ENCODE measurements at places on chromosomes 12 and 14.

DNA sequence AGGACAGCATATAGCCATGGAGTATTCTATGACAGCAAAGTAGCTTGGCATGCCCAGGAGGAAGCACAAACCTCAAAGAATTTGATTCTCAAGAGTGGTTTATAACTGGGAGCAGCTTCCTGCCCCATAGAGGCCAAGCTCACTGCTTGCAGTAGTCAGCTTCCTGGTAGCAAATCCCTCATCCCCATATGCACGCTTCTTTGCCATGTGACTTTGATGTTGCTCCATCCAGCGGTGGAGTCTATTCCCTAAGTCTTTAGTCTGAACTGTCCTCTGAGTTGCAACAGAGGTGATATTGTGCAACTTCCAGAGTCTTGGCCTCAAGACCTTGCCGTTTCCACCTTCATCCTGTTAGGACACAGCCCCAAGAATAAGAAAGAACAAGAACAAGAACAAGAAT lies 996.8 kb upstream of the TMEM132C start:
- DNase-seq: no peak

DNA sequence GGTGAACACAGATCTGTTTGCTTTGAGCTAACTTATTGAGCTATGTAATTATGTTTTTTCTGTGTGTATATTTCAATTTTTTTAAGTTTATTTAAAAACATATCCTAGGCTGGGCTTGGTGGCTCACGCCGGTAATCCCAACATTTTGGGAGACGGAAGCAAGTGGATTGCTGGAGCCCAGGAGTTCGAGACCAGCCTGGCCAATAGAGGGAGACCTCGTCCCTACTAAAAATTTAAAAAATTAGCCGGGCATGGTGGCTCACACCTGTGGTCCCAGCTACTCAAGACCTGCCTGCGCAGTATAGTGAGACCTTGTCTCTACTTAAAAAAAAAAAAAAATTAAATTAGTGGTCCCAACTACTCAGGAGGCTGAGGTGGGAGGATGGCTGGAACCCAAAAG lies 16.2 kb upstream of the RNASE1 start:
- DNase-seq: no peak

- DNase-seq: peak; percentile 53
These were observed 111.4 kb downstream of the EGLN3 start for GRCh38 chr14:33839193-33840076.

GRCh38 chr14:39857376-39858055 lies 425.3 kb upstream of the FBXO33 start:
- no peak for DNase-seq

DNA sequence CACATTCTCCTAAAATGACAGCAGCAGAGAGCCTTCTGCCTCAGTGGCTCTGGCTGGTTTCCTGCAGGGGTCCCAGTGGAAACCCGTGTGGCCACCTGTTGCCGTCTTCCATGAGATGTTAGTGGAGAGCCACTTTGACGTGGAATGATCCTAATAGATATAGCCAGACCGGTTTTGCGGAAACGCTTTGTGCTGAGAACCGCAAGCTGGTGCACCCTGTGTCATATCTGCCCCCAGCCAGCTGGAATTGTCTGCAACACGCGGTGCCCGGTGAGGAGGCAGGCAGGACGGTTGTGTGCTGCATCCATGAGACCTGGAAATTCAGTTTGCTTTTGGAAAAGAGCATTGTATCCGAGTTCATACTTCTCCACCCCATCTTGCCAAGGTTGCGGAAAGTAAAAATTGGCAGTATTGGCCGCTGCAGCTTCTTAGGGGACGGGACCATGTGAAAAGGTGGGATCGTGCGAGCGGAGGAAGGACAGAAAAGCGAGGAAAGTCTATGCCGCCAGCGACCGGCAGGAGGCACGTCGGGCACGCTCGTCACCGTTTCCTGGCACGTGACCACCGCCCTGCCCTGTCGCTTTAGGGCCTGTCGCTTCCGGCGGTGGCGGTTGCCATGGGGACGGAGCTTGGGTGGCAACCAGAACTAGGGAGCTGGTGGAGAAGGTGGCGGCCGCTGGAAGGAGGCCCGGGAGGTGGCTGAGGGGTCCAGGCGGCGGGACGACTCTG lies at the start of gene CFAP251:
Gene CFAP251 (plus strand): TSS at position 643 of the 729 bp plus-strand sequence. CDS start 2,714 bp downstream, outside the sequence.
- peak; percentile 66 for DNase-seq

DNA sequence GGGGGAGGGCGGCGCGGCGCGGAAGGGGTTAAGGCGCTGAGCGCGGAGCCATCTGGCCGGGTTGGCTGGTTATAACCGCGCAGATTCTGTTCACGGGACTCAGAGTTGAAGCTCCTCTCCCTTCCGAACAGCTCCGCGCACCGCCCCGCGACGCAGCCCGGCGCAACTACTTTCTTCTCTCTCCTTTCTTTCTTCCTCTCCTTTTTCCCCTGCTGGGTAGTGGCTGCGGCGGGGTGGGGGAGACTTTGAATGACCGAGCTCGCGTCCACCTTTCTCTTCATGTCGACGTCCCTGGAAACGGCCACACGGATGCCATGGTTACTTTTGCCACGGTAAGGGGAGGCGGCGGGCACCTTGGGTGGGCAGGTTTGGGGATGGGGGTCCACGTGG lies at the start of gene NTF3:
Gene NTF3 (plus strand): TSS at position 98 of the 390 bp plus-strand sequence. CDS start 217 bp downstream, at position 315.
- no peak for DNase-seq

- DNase-seq: no peak
These were observed 1205.3 kb downstream of the GALC start for GRCh38 chr14:86787717-86788116.

- DNase-seq: no peak
These were observed 61.5 kb upstream of the SINHCAF start for GRCh38 chr12:31387466-31387865.

DNA sequence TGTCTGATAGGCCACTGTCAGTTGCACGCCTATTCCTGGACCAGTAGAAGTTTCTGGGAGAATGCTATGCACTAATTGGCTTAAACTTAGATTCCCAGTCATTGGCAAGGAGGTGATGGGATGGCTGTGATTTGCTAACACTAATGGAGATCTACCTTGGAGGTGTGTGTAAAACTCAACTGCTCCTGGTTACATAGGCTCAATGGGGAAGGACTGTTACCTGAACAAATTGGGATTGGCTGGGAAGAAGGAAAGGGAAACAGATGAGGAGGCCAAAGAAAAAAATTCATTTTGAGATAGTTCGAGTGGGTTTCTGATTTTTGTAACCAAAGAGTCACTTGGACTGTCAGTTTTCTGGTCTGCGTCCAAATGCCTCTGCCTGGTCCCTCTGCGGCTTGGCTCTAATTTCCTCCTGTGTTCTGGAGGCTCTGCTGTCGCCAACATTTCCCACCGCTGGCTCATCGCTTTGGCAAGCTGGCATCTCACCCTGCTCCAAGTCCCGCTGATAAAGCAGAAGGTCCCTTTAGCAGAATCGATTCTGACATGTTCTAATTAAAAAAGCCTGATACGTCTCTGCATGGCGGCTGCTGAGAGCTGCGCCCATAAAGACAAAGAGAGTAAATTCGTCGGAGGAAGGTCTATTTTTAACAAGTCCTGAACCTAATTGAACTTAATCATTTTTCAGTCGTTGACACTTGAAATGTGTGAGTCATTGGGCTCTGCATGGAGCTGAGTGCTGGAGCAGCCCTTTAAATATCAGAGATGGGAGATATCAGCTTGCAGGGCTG lies 2.0 kb upstream of the CCDC63 start:
- DNase-seq: no peak

GRCh38 chr12:26736563-26737486 lies 96.2 kb downstream of the ITPR2 start:
- DNase-seq: no peak

DNA sequence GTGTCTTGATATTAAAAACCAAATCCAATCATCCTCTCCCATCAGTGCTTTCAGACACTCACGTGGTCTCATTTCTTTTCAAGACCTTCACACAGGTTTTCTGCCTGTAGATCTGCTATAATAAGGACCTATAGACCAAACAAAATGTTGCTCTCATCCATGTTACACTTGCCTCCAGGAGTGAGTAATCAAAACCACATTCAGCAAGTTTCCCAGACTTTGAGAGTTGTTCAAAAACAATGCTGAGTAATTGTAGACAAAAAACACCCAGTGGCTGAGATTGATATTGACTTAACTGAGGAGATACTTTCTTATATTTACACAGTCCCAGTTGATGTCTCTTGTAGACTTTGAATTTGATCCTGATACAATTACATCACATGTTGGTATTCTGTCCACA lies 383.1 kb downstream of the TMEM132D start:
- no peak for DNase-seq

DNA sequence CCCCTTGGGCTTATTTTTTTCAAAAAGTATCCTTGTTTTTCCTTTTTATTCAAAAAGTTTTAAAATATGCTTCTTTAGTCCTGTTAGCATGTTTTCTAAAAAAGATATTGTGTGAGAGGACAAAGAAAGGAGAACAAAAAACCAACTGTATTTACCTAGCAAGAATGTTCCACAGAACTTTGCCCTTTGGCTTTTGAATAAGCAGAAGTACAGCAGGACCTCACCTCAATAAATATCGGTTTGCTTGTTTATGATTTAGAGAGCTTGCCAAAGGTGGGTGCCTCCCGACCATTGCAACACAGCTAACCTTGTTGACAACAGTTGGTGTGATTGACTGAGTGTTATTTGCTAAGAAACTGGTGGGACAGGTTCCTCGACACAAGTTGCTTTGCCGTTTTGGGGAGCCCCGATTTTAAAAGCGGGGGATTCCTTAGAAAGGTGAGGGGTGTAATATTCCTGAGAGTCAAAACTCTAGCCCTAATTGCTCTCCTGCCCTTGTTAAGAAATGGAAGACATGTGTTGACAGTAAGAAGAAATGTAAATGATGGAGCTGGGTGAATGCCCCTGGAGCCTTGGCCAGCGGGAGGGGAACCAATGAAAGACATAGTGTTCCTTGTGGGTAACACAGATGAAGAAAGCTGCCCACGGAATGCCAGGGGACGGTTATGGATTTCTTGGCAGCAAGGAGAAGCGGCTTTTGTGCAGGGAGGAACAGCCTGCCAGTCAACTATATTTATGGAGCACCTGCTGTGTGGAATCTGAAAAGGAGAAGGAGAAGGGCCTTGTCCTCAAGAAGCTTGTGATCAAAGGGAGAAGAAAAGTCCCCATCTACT lies 13.7 kb downstream of the MYBPC1 start:
- DNase-seq: no peak

DNA sequence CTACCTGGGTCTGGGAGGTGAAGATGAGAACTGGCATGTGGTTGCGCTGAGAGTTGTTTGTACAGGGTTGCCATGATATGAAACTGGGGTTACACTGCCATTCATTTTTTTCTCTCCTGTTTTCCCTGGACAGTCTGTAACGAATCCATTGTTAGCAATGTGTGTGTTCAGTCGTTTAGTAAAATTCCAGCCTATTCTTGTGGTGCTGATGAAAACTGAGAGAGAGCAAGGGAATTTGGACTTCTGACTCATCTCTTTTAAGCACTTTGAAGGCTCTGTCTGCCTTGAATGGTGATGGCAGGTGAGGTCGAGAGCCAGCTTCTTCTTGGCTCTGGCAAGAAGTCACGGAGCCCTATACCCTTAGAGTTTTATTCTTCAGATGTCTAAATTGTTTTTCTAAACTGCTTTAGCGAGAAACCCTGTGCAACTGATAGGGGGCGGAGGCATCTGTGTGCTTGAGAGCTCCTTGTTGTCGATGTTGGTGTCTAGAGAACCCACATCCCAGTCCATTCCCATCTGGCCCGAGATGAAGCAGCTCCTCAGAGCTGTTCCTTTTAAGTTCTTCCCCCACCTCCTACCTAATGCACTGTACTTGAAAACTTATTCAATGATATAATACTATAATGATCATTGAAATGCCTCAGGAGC lies 204.4 kb downstream of the TMX1 start:
- no peak for DNase-seq

- no peak for DNase-seq
These were observed 42.3 kb downstream of the MAGOHB start for GRCh38 chr12:10571141-10571540.

GRCh38 chr14:104651876-104652260 lies 37.5 kb upstream of the INF2 start:
- no peak for DNase-seq

GRCh38 chr14:70744641-70745040 lies 64.7 kb downstream of the MAP3K9 start:
- no peak for DNase-seq

GRCh38 chr12:86530996-86531655 lies 274.9 kb upstream of the MGAT4C start:
- no peak for DNase-seq

- no peak for DNase-seq
These were observed 13.7 kb downstream of the PRKCH start for GRCh38 chr14:61335049-61335448.

- DNase-seq: no peak
These were observed 118.0 kb downstream of the SINHCAF start for GRCh38 chr12:31207799-31208465.

GRCh38 chr12:578748-579419 lies 84.4 kb downstream of the NINJ2 start:
- DNase-seq: peak; percentile 10

GRCh38 chr14:94049625-94050023 lies 23.5 kb downstream of the OTUB2 start:
- DNase-seq: no peak

DNA sequence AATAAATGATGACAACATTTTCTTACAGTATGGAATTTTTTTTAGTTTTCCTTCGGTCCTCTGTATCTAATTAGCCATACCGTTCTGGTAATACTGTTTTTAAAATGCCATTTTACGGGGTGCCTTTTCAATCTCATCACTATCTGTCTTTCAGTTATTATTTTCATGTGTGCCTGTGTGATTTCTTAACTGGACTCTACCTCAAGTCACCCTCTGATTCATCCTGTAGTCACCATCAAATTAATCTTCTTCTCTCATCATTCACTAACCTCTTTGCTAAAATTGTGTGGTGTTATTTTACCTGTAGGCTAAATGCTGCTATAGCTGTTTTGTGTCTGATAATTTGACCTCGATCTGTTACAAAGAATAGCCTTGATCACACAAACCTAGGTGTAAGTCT lies 16.0 kb upstream of the CCT2 start:
- DNase-seq: no peak

All from uterus (tissue), 4 donors.